ENCODE measurements at places on chromosomes 7 and 10.

GRCh38 chr7:24403557-24403956 lies 119.6 kb downstream of the NPY start:
- no peak for DNase-seq

- no peak for DNase-seq
Observed at GRCh38 chr7:55351263-55351662, 13.9 kb upstream of the LANCL2 start.

DNA sequence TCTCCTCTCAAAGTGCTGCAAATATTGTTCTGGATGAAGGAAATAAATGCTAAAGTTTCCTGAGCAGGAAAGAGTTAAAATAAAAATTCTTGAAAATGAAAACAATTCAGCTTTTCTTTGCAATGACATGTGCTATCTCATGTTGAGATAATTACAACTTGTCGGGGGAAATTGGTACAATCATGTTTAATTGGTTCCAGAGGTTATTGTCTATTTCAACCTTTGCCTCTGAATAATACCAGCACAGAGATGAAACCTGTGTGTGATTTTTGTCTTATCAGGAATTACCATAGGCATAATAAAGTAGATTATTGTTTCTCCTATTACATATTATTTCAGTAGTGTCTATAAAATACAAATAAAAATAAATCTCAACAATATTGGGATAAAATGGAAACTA lies 305.0 kb downstream of the XPNPEP1 start:
- DNase-seq = no peak

GRCh38 chr7:37927773-37928444 lies 7.5 kb downstream of the EPDR1 start:
- no peak for DNase-seq

DNA sequence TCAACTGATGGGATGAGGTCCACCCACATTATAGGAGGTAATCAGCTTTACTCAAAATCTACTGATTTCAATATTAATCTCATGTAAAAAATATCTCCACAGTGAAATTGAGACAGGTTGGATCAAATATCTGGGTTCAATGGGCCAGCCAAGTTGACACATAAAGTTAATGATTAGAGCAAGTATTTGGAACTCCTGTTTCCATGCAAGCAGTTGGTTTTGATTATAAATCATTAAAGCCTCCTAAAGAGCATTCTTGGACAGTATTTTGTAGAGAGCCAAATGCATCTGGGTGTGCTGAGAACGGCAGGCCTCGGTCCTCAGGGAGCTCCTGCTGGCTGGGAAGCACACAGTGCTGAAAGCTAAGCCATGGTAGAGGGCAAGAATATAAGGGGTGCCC lies 126.9 kb upstream of the BTBD16 start:
- no peak for DNase-seq

GRCh38 chr7:31669461-31669860 lies 17.6 kb upstream of the PPP1R17 start:
- DNase-seq = no peak

DNA sequence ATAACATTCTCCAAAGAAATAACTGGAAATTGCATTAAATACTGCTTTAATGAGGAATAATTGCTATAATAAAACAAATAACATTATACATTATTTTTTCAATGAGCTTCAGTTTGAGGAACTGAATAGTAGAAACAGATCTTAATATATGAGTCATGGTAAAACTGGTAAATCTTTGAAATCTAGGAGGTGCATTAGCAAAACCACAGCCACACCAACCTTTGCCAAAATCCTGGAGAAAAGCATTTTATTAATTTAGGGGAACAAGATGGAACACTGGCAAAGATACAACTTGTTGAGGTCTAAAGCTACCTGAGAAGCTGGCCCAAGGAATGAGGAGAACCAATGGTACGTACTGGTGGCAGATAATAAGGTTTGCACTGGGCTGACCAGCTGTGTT lies 5.4 kb upstream of the ASL start:
- no peak for DNase-seq

DNA sequence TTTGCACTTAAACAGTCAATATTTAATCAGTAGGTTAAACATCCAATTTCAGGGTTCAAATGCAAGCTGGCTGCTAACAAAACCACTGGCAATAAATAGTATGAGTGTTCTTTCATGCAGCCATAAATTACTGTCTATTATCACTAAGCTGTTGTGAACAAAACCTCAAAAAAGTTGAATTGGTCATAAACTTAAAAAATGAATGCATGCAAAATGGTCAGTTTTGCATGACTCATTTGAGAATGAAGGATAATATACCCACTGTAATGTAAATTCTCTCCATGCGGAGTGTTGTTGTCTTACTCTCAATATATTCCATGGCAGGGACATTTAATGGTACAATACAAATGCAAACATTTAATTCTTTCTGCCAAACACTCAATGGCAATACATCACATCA lies 226.4 kb downstream of the MAGI2 start:
- DNase-seq = no peak

DNA sequence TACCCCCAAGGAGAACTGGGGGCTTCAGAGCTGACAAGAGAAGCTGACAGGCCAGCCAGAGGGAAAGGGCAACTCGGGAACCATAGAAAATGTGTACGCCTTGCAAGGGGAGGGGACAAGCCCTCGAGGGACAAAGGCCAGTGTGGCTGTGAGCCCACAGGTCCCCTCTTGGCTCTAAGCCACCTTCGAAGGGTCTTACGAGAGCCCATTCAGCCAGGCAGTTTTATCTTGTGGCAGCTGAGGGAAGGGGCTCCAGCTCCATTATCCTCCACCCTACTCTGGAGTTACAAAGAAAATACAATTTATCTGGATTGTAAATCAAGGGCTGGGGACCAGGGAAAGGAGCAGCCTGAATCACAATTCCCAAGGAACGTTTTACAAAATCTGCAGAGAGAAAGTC lies 159.5 kb upstream of the ZMIZ1 start:
- DNase-seq = no peak

- no peak for DNase-seq
Observed at GRCh38 chr7:44469461-44470134, 20.9 kb downstream of the NUDCD3 start.

DNA sequence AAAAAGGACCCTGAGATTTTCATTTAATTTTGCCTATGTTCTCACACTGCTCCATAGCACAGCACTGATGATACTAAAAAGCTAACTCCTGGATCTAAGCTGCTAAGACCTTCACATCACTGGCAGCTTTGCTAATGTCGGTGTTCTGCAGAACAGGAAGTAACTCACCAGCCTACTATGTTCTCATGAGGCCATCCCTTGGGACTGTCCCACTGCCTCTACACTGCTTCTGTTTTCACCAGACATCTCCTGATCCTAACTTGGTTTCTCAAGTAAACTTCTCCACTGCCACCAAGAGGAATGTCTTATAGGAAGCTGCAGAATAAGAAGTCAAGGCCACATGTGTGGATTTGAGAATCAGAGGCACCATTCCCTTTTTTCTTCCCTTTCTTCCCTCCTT lies 15.1 kb downstream of the HTR7 start:
- DNase-seq = no peak

- DNase-seq = no peak
Observed at GRCh38 chr7:17939211-17939605, 1.1 kb downstream of the SNX13 start.
